ENCODE measurements at places on chromosomes 11 and 22.

DNA sequence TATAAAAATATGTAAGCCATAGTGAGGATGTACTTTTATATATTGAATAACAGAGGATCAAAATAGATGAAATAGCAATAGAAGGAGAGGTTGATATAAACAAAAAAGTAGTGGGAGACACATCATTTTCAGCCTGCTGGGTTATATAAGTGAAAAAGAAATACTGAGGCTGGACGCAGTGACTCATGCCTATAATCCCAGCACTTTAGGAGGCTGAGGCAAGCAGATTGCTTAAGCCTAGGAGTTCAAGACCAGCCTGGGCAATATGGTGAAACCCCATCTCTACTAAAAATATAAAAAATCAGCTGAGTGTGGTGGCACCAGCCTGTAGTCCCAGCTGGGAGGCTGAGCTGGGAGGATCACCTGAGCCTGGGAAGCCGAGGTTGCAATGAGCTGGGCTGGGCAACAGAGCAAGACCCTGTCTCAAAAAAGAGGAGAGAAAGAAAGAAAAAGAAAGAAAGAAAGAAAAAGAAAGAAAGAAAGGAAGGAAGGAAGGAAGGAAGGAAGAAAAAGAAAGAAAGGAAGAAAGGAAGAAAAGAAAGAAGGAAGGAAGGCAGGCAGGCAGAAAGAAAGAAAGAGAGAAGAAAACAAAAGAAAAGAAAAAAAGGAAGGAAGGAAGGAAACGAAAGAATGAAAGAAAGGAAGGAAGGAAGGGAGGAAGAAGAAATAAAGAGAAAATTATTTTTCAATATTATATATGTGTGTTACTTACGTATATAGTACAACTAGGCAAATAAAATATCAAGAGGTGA, 7.0 kb upstream of the P2RY2 start:
- no peak for DNase-seq

DNA sequence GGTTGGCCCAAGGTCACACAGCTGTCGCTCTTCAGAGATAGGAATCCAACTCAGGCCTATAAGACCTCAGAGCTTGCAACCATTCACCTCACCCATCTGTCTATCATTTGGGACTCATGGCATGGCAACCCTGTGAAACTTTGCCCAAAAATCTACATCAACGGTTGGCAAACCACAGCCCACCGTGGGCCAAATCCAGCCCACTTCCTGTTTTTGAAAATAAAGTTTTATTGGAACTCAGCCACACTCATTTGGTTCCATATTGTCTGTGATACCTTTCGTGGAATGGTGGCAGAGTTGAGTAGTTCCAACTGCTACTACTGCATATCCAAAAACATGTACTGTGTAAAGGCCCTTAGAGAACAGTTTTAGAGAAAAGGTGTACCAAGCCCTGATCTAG, 307.8 kb downstream of the MN1 start:
- no peak for DNase-seq

DNA sequence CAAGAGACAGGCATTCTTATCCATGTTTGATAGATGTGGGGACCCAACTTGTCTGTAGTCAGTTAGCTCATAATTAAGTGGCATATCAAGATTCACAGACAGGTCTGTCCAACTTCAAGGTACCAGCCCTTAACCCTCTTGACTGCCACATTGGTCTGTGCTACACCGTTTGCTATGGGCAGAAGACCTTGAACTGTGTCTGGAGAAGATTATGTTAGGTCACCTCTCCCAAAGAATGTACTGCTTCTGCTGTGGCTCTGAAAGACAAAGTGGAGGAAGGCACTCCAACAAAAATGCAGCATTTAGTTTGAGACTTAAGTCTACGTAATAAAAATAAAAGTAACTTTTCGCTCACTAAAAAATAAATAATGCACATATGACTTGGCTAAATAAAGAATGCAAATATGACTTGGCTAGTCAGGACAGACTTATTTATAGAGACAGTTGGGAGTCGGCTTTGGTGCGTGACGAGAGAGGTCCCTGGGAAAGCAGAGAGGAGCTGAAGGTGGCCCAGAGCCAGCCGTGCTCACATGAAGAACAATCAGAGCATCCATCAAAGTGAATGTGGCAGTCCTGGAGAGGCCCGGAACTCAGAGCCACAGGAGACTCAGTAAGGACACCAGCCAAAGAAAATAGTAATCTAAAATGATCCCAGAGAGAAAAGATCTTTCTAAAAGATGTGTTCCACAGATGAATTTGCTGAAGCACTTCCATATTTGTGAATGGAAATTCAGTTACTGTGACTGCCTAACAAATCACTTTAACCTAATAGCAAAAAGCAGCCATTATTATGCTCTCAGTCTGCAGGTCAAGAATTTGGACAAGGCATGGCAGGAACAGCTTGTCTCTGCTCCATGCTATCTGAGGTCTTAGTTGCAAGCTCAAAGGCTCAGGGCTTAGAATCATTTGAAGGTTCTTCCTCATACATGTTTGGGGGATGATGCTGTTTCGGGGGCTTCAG, 35.0 kb downstream of the CWC15 start:
- no peak for DNase-seq

- DNase-seq = peak; percentile 90
Measured at GRCh38 chr22:23767673-23768548, at the start of gene CHCHD10. TSS of gene CHCHD10 (minus strand) at chr22:23767972. CDS start at chr22:23767874, 98 bp downstream.

DNA sequence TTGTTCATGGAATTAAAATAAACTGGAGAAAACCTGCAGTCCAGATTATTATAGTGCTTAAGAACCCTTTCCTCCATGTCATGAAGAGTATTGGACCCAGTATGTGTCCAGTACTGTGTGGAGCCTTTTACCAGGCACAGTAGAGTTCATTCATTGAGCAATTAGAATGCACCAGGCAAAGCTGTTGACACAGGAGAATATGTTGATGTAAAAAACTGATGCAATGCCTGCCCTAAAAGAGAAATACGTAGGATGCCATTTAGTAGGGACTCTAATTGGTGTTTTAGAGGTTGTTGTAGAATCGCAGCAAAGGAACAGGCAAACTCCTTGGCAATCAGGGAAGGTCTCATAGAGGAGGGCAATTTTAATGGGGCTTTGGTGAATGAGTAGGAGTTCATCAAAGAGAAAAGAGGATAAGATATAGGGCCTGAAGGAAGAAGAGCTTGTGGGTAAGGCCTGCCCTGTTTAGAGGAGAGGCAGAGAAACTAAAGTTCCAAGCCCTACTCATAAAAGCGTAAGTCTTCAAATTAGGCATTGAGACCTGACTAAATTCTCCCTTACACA, 126.4 kb downstream of the SEZ6L start:
- DNase-seq = no peak

- DNase-seq = no peak
Measured at GRCh38 chr11:9823439-9823838, 159.6 kb downstream of the SWAP70 start.

GRCh38 chr22:27453725-27454124, 347.8 kb downstream of the MN1 start:
- DNase-seq = no peak

GRCh38 chr11:69775163-69775755, at the start of gene FGF4:
TSS of gene FGF4 (minus strand) at chr11:69775341. CDS start at chr11:69775084, 257 bp downstream.
- peak; percentile 60 for DNase-seq

DNA sequence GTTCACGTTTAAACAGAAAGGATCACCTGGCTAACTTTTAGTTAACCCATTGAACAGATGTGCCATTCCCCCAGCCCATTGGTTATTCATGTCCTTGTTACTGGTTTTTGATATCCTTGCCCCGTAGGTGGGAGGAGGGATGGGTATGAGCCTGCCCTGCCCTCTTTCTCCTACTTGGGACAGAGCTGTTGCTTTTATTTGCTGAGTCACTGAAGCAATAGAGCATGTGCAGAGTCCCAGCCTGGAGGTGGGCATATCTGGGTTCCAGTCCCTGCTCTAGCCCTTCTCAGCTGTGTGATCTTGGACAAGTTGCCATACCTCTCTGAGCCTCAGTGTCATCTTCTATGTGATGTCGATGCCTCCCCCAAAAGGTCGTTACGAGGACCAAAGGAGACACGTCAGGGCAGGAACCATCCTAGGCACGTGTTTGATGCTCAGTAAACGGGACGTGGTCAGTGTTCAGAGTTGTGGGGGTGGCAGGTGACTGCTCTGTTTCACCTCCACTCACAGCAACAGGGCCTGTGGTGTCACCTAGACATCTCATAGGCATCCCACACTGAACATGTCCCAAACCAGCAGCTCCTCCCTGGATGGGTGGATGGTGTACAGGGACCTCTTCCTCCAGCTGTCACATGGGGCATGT, 61.0 kb downstream of the BMAL1 start:
- no peak for DNase-seq

DNA sequence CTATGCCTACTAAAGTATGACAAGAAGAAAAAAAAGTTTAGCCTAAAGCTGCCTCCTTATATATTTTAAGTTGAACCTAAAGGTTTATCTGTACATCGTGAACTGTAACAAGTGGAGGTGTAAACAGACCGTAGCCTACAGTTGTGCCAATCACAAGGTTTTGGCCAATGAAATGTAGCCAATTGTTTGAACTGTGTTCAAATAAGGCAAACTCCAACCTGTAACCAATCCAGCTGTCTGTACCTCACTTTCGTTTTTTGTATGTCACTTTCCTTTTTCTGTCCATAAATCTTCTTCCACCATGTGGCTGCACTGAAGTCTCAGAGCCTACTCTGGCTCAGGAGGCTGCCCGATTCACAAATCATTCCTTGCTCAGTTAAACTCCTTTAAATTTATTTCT, 6.8 kb upstream of the EI24 start:
- no peak for DNase-seq

DNA sequence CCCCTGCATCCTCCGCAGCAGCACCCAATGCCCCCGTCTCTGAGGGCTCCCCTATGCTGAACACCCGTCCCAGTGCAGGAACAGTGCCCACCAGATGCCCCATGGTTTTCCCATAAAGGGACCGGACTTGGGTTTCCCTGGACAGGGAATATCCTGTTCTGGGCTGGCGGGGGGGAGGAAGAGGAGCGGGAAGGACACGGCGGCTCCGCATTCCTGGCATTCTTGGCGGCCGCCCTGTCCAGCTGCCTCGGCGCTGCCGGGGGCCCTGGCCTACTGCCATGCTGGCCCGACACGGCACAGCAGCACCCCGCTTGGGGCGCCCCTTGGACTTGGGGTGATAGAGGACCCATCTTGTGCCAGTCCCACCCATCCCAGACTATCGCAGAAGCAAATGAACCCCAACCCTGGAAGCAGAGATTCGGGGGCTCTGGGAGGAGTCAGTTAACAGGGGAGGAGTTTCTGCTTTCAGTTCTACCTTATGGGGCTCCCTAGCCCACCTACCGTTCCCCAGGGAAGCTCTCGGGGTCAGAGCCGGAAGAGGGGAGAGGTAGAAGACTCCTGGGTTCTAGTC, 23.7 kb upstream of the CBX7 start:
- DNase-seq = peak; percentile 87

DNA sequence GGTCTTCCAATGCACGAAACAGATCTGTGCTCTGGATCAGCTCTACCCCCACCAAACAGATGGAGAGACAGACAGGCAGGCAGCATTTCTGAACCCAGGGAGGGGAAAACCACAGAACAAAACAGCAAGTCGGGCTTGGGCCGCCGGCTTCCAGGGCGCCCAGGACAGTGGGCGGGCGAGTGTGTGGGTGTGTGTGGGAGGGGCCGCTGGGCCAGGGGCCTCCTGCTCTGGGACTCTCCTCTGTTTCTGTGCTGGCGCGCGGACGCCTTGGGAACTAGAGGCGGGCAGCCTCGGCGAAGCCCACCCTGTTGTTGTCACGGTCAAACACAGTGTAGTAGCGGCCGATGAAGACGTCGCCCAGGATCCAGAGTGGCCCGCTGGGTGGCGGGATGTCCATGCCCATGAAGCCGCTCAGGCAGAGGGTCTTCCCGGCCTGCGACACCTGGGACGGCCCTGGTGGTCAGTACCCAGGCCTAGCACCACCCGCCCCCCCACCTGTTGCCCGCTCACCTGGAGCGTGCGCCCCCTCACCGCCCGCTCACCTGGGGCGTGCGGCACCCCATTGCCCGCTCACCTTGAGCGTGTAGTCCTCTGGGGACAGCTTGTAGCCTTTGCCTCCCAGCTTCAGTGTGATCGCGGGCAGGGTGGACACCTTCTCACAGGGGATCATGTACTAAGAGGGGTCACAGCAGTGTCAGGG, 3.0 kb upstream of the IFITM10 start:
- no peak for DNase-seq

- DNase-seq = peak; percentile 71
Measured at GRCh38 chr11:20161230-20161918, 1.1 kb upstream of the DBX1 start.

- no peak for DNase-seq
Measured at GRCh38 chr11:104001561-104002056, 34.8 kb upstream of the DDI1 start.

DNA sequence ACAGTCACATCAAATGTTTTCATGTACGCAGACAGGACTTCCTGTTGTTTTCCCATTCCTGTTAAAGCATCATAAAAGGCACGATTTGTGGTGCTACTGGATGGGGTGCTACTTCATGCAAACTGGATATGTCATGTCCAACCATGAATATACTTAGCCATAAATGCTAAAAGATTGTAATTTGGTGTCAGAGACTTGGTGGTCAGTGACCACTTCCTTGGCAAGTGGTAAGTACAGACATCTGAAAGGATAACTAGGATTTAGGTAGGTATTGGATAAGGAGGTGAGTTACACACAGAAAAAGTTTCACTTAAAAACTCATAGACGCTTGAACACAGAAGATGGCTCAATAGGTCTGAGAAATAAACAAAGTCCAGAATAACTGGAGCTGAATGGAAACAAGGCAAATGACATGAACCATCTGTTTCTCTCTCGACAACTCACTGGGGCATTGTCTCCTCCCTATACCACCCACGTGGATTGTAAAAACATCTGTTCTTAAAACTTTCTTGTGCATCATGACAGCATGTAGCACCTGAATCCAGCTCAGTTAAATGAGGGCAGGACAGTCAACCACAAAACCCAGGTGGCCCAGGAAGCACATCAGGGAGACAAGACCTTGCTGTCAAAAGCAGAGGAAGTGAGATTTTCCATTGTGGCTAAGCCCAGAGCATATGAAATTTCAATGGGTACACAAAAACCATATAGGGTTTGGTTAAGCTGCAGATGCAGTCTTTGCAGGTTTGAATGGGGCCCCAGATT, 22.1 kb upstream of the IGLL5 start:
- no peak for DNase-seq

DNA sequence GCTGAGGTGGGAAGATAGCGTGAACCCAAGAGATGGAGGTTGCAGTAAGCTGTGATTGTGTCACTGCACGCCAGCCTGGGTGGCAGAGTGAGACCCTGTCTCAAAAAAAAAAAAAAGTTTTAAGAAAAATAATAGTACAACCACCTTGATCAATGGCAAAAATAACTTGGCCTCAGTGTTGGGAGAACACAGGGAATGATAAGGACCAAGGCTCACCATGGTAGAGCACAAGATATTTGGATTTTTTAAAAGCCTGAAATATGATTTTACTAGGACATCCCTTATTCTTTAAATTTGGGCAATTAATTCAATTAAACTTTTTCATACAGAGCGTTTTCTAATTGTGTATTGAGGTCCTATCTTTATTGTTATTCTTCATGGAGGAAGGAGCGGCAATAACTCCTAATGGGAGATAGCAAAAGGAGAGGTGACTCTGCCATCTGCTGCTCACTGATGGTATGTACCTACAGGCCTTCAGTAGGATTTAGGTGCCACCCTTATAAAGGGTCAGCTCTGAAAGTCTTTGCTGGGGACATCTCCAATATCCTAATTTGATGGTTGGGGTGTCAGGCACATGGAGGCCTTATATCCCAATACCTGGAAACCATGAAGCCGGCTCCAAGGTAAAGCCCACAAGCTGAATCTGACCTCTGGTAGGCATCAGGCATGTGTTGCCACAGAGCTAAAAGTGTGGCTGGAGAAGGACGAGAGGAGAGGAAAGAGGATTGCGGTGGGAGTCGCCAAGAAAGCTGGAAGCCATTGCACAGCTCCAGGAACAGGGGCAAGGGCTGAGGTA, 21.9 kb upstream of the POLD3 start:
- DNase-seq = peak; percentile 53

Measured in WTC11 (cell line).